ENCODE measurements at places on chromosomes 6 and 20.

DNA sequence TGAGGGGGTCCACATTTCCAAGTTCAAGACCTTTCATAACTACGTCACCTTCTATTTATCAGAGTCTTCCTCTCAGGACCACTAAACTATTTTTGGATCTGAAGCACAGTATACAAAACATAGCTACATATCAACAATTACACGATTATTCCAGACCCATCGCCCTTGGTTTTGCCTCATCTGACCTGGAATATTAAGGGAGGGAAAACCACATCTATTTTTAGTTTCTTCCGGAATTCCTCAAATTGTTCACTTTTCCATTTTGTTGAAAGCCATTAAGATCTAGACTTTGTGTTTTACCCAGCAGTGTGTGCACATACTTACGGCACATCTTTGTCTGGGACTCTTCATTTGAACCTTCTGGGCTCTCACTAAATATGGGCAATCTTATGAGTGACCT is 12.0 kb upstream of the ADGRF5 start:
- DNase-seq: no peak

DNA sequence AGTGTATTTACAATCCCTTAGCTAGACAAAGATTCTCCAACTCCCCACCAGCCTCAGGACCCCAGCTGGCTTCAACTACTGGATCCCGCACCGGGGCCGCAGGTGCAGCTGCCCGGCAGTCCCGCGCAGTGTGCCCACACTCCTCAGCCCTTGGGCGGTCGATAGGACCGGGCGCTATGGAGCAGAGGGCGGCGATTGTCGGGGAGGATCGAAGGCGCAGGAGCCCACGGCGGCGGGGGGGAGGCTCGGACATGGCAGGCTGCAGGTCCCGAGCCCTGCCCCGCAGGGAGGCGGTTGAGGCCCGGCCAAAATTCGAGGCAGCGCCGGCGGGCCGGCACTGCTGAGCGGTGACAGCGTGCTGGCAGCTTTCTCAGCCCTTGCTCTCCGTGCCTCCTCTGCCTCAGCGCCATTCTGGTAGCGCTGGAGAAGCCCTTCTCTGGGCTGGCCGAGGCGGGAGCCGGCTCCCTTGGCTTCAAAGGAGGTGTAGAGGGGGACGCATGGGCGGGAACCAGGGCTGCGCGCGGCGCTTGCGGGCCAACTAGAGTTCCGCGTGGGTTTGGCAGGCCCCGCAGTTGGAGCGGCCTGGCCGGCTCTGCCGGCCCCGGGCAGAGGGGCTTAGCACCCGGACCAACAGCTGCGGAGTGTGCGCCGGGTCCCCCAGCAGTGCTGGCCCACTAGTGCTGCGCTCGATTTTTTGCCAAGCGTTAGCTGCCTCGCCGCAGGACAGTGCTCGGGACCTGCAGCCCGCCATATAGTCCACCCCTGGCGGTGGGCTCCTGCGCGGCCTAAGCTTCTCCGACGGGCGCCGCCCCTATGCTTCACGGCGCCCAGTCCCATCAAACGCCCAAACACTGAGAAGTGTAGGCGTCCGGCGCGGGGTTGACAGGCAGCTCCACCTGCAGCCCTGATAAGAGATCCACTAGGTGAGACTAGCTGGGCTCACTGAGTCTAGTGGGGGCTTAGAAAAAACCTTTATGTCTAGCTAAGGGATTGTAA is 32.4 kb upstream of the KIF13A start:
- DNase-seq: no peak

- DNase-seq: no peak
Observed at GRCh38 chr20:41004531-41005360, 23.9 kb upstream of the TOP1 start.

GRCh38 chr6:75492386-75493153 is 1.0 kb downstream of the FILIP1 start:
- DNase-seq: no peak

GRCh38 chr6:6582131-6582530 is 6.4 kb upstream of the LY86 start:
- DNase-seq: no peak

DNA sequence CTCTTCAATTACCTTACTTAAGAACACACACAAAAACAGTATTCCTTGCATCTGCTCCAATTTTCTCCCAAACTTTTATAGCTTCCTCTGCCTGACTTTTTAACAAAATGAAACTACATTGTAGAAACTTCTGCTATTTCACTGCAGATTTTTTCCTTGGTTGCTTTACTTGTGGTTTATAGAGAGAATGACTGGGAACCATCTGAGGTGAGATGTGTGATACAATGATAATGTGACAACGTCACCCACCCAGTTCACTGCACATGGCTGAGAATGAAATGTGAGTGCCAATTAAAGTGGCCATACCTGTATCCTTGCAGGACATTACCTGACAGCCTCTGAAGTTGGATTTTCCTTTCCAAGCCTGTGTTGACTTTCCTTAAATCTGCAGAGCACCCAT is 258.4 kb downstream of the CD83 start:
- DNase-seq: no peak

- DNase-seq: no peak
Observed at GRCh38 chr6:142685852-142686506, 259.0 kb downstream of the HIVEP2 start.

GRCh38 chr20:48708116-48708515 is 119.7 kb downstream of the PREX1 start:
- DNase-seq: no peak

DNA sequence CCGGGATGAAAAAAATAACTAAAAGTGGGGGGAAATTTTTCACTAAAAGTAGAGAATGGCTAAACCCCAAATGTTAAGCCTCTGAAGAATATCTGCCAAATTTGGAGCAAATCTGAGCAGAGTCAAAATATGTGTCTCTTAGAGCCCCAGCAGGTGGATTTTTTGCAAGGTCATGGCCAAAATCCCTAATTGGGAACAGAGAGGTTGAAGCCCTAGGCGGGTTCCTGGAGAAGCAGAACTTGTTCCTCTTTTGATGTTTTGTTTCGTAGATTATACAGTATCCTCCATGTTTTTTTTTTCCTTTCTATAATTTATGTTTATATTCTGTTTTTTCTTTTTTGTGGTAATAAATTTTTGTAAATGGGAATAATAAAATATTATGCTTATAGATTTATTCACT is 94.4 kb downstream of the PLCB4 start:
- DNase-seq: no peak

DNA sequence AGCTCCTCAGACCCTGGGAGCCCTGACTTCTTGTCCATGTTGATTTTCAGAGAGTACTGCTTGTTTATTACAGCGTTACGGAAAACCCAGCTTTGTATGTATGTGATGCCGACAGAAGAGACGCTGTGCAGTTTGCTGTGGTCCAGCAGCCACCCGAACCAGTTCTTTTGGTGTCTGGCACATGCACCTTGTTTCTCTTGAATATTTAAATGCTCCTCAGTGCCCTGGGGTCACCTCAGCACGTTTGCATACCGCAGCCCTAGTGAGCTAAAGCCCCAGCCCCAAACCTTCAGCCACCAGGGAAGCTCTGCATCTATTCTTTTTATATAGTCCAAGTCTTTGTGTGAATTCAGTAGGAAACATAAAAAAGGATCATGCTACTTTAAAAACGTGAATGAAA is 39.9 kb downstream of the AFDN start:
- DNase-seq: no peak

- peak; percentile 5 for DNase-seq
Observed at GRCh38 chr6:170378502-170378901, 71.9 kb downstream of the FAM120B start.

- DNase-seq: no peak
Observed at GRCh38 chr6:36590237-36590636, 3.9 kb upstream of the SRSF3 start.

DNA sequence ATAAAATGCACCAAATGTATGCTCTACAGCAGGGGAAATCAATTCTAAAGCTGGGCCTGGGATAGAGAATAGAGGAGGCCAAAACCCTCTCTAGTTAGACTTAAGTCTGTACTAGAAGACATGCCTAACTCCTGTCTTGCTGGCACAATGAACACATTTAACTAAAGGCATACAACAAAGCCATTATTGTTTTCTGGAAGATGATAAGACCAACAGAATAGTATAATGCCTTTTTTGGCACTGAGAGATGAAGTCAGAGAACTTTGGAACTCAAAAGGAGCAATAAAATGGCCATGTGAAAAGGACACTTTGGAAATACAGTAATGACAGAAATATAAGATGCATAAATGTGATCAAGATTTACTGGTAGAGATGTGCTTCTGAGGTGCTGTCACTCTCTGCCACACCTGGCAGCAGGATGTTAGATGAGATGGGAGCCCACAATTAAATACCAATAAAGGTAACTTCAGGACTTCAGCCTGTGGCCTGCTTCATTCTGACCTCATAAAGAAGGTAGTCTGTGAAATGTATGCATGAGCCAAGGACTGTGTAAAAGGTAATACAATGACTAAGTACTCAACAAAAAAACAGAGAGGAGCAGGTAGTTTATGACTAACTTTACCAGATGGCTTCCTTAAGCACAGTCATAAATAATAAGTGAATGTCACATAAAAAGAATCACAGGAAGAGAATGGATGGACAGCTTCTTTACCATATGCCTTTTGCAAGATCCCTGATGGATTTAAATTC is 333.4 kb downstream of the BCKDHB start:
- DNase-seq: no peak

DNA sequence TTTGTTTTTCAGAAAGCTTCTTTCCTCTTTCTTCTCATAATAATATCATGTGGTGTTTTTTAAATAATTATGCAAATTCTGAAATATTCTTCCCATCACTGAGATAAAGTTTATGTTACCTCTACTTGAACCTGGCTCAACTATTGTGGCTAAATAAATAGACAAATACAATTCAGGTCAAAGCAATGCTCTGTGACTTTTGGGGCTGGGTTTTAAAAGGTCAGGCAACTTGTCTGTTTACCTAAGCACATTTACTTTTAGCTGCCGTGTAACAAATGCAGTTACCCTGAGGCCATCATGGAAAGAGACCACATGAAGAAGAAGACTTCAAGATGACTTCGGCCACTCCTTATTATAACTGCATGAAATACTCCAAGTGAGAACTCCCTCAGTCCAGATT is 33.7 kb upstream of the MEI4 start:
- DNase-seq: no peak

- no peak for DNase-seq
Observed at GRCh38 chr6:99816795-99817194, 177.2 kb downstream of the MCHR2 start.

- DNase-seq: no peak
Observed at GRCh38 chr6:35247642-35248231, 11.8 kb upstream of the ZNF76 start.

- DNase-seq: no peak
Observed at GRCh38 chr6:100412872-100413271, 51.8 kb downstream of the SIM1 start.

DNA sequence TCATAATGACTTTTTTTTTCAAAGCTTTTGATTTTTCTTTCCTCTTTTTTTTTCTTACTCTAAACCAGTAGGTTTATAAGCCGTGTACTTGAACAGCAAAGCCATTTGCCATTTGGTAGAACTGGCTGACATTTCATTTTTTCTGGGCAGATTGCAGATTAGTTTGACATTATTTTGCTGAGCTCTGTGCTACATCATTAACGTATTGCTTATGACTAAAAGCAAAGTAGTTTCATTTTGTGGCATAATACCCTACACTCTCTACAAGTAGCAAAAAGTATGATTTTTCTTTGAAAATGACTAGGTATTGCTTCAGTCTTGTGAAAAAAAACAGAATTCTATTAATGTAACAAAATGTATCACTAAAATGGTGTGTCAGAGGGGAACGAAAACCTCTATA is 141.3 kb downstream of the GRIK2 start:
- DNase-seq: no peak

- DNase-seq: no peak
Observed at GRCh38 chr20:4866429-4866828, 134.9 kb downstream of the SLC23A2 start.

- DNase-seq: no peak
Observed at GRCh38 chr20:47428851-47429336, 72.4 kb upstream of the ZMYND8 start.

GRCh38 chr6:10323018-10323417 is 91.9 kb downstream of the TFAP2A start:
- no peak for DNase-seq

- DNase-seq: no peak
Observed at GRCh38 chr20:40902661-40903060, 126.0 kb upstream of the TOP1 start.

DNA sequence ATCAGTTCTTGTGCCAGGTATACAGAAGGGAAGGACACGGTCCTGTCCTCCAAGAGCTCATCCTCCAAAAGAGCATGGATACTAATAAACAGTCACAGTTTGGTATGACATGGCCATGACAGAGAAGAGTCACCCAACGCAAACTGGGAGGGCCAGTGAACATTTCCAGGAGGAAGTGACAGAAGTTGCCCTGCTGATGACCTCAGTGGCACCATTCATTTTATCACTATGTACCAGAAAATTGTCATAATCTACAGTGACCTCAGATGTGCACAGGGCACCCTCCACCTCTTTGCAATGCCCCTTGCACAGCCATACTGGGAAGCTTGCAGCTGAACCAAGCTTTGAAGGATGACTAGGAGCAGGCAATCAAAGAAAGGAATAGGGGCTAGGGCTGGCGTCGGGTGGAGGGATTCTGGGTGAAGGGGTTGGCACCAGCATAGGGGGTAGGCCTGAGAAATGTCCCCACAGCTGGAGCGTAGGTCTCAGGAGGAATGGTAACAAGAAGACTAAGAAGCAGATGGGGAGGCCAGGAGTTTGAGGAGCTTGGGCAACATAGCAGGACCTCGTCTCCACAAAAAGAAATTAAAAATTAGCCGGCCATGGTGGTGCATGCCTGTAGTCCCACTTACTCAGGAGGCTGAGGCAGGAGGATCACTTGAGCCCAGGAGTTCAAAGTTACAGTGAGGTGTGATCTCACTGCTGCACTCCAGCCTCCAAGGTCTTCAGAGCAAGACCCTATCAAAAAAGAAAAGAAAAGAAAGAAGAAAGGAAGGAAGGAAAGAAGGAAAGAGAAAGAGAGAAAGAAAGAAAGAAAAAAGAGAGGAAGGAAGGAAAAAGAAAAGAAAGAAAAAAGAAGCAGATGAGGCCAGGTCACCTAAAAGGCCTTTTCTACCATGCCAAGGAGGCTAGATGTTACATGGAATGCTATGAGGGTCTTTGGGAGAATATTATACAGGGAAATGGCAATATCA is 65.3 kb upstream of the SNX9 start:
- DNase-seq: no peak

- DNase-seq: no peak
Observed at GRCh38 chr20:63926298-63926697, 29.9 kb downstream of the UCKL1 start.

- DNase-seq: no peak
Observed at GRCh38 chr20:40558212-40558611, 130.8 kb downstream of the MAFB start.

DNA sequence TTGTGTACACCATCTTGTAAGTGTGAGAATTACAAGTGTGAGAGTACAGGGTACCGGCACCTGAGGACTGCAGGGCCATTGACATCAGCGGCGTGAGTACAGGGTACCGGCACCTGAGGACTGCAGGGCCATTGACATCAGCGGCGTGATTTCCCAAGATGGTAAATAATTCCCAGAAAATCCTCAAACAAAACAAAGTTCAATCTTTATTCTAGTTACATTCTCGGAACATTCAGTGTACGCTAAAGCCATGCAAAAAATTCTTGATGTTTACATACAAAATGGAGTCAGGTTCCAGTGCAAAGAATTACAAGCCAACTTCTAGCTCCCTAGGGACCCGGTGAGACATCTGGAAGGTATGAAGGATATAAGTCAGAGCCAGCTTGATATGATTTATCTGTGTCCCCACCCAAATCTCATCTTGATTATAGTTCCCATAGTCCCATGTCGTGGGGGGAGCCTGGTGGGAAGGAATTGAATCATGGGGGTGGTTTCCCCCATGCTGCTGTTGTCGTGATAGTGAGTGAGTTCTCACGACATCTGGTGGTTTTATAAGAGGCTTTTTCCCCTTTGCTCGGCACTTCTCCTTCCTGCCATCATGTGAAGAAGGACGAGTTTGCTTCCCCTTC is 172.7 kb downstream of the TTLL2 start:
- no peak for DNase-seq

Measured in CD4-positive, alpha-beta T cell treated with Interleukin-15 for 4 hours (primary cell).